ENCODE measurements at places on chromosomes 12 and 14. TPM values are rescaled to one million over a fixed set of nuclear protein-coding genes. Genes with fewer than 3 reads are reported as not detected.
A peak's percentile ranks its signal among the peaks of the same experiment; 100 is the strongest.

The TAMALIN gene
- total RNA-seq: 253 TPM

The KLRC2 gene
- total RNA-seq: not detected

The JPH4 gene
- not detected for total RNA-seq

The CLEC4D gene
- not detected for total RNA-seq

The C12orf50 gene
- total RNA-seq: 0.15 TPM

The TAS2R50 gene
- total RNA-seq: 1.6 TPM

The RNF212B gene
- total RNA-seq: not detected

The TMEM63C gene
- total RNA-seq: 1.2 TPM

The SLC2A13 gene
- 4.4 TPM for total RNA-seq

The C1S gene
- 5.7 TPM for total RNA-seq

The KTN1 gene
- 86.5 TPM for total RNA-seq

DNA sequence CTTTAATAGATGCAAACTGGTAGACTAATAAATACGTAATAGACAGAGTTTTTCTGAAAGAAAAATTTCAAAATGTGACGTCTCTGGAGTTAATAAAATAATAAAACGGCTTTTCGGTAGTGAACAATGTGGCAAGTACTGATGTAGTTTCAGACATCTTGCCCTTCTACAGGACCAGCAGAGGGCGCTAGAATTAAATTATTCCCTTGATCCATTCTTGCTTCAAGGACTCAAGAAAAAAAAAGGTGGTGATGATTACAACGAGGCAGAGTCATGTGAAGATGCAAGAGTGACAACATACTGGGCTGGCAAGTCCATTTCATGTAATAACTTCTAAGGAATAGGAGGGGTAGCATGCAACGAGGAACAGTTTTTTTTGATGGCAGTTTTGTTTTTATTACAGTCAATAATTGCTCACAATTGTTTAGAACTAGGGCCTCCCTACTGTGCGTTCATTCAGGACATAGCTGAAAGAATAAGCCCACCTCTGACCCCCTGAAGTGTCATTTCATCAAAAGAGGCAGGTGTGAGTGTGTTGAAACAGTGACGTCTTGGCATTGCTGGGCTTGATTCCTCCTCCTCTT, 101.0 kb upstream of the GZMB start:
- H3K4me1 ChIP-seq: no peaks in the 10 kb centered on the region
- H3K4me3 ChIP-seq: no peak overlapping the region
- no peaks in the 10 kb centered on the region for H3K36me3 ChIP-seq
- H3K27ac ChIP-seq: no peak overlapping the region

DNA sequence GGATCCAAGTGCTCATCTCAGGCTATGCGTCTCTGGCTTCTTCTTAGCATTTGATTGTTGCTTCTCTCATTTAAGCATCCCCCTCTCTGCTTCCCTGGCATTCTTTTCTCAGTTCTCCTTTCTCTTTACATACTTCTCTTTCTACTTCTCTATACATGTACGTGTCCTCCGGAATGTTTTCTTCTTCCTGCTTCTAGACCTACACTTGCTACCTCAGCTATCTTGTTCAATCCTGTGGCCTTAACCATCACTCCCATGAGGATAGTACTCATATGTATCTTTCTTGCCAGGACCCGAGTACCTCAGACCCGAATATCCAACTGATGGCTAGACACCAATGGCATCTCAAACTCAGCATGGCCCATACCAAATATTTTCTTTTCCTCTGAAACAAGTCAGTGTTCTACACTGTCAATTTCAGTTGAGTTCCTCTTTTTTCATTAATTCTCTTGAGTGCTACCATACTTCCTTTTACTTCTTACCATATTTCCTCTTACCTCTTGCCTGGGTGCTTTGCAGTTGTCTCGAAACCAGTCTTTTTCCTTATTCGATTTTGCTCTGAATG, 115.1 kb upstream of the SLC38A2 start:
- H3K27ac ChIP-seq: no peak overlapping the region
- H3K36me3 ChIP-seq: no peaks in the 10 kb centered on the region
- no peaks in the 10 kb centered on the region for H3K27me3 ChIP-seq
- no peak overlapping the region for H3K4me3 ChIP-seq

DNA sequence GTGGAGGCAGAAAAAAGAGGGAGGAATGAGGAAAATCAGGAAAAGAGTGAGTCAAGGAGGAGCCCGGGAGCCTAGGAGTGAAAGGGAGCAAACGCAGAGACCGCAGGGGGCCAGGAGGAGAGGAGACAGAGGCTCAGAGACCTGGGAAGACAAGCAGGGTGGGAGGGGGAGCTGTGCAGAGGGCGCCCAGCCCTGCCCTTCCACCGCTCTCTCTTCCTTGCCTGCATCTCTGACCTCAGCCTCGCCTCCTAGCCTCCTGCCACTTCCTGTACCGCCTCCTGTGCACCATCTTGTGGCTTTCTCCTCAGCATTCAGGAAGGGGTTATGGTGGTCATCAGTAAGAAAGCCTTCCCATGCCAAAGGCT, 1.3 kb downstream of the CLSTN3 start:
- H3K27me3 ChIP-seq: no peaks in the 10 kb centered on the region
- H3K27ac ChIP-seq: peak overlapping the region; percentile 75
- peaks cover 23% of the 10 kb centered on the region for H3K4me1 ChIP-seq
- peak; percentile 51 for DNase-seq
- peak overlapping the region; percentile 89 for H3K4me3 ChIP-seq

- no peaks in the 10 kb centered on the region for H3K4me1 ChIP-seq
- H3K36me3 ChIP-seq: no peaks in the 10 kb centered on the region
- peaks cover 16% of the 10 kb centered on the region for H3K27me3 ChIP-seq
- H3K4me3 ChIP-seq: no peak overlapping the region
- peak; percentile 61 for DNase-seq
Observed at GRCh38 chr14:81269100-81269978, 48.6 kb upstream of the GTF2A1 start.

DNA sequence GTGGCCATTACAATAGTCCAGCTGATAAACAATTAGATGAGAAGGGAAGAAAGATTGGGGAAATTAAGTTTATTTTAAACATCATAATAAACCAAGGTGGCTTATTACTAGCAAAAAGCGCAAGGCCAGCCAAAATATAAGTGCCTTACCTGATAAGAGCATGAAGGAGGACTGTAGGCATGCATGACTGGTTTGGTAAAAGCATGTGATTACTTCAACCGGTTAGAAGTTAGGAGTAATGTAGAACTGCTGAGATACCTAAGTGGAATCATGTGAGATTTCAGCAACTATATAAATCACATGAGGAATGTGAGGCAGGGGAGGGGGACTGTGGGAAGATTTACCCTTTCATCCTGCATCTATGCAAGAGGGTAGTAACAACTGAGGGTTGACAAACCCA, 59.7 kb upstream of the CCDC196 start:
- no peak for DNase-seq
- no peaks in the 10 kb centered on the region for H3K27me3 ChIP-seq
- H3K27ac ChIP-seq: no peak overlapping the region
- H3K4me1 ChIP-seq: no peaks in the 10 kb centered on the region

DNA sequence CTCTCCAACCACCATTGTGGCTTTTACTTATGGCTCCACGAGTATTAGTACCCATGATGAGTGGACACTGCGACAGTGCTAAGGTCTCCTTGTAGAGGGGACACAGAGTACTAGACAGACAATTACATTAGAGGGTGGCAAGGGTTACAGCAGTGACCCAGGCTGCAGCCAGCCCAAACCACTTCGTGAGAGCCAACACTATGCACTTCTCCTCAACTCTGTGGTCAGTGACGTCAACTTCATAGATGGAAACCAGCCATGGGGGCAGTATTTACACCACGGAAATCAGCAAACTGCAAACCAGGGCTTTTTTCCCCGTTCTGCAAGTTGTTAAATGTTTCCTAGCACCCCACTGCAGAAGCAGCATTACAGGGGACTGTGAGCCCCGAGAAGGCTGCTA, 61.6 kb upstream of the ZFP36L1 start:
- no peaks in the 10 kb centered on the region for H3K36me3 ChIP-seq
- H3K4me1 ChIP-seq: no peaks in the 10 kb centered on the region
- DNase-seq: no peak
- H3K27me3 ChIP-seq: no peaks in the 10 kb centered on the region
- no peak overlapping the region for H3K27ac ChIP-seq
- no peak overlapping the region for H3K4me3 ChIP-seq

GRCh38 chr12:30126944-30127343, 343.2 kb upstream of the TMTC1 start:
- H3K4me1 ChIP-seq: no peaks in the 10 kb centered on the region
- H3K27me3 ChIP-seq: no peaks in the 10 kb centered on the region

- no peak for DNase-seq
- H3K36me3 ChIP-seq: no peaks in the 10 kb centered on the region
- peaks cover 11% of the 10 kb centered on the region for H3K4me1 ChIP-seq
- no peaks in the 10 kb centered on the region for H3K27me3 ChIP-seq
- H3K27ac ChIP-seq: no peak overlapping the region
- H3K4me3 ChIP-seq: no peak overlapping the region
Observed at GRCh38 chr14:89540830-89541470, 123.9 kb upstream of the FOXN3 start.

DNA sequence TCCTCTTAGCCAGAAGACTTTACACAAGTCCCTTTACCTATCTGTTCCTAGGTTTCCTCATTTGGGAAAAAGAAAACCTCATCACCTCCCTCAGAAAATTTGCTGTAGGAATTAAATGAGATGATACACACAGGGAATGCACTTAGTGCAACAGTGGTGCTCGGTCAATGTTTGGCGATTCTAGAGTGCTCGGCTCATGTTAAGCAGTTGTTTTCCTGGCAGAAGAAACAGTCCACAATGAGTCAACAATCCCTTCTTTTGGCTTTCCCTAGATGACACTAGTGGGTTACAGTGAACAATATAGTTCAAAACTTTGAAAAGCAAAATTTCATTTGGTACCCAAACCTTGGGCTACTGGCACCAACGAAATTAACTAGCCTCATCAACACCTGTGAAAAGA, 3.9 kb upstream of the TMEM233 start:
- no peaks in the 10 kb centered on the region for H3K36me3 ChIP-seq
- DNase-seq: no peak
- no peak overlapping the region for H3K4me3 ChIP-seq
- H3K27me3 ChIP-seq: peaks cover 12% of the 10 kb centered on the region

- no peaks in the 10 kb centered on the region for H3K36me3 ChIP-seq
- no peak overlapping the region for H3K4me3 ChIP-seq
- no peak overlapping the region for H3K27ac ChIP-seq
- no peaks in the 10 kb centered on the region for H3K27me3 ChIP-seq
Observed at GRCh38 chr14:76774821-76775694, 13.8 kb downstream of the VASH1 start.

GRCh38 chr12:24814379-24815113, 134.4 kb downstream of the BCAT1 start:
- H3K4me1 ChIP-seq: peaks cover 2% of the 10 kb centered on the region
- no peaks in the 10 kb centered on the region for H3K27me3 ChIP-seq
- no peak overlapping the region for H3K27ac ChIP-seq
- DNase-seq: no peak

DNA sequence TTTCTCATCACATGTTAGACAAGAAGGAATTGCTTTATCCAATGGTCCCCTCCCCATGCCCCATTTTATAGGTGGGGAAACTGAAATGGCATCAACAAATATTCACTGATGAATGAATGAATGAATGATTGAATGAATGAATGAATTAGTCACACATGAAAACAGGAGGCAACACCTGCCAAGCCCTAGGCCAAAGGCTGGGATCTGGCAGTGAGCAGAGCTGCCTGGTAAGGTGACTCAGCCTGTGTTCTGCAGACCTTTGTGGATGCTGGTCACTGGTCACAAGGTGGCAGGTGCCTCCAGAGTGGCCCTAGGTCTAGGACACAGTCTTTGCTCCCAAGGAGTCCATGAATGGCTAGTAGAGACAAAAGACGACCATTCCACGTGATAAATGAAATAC, 188.4 kb downstream of the RBM19 start:
- no peak overlapping the region for H3K4me3 ChIP-seq
- H3K27ac ChIP-seq: no peak overlapping the region
- peaks cover 2% of the 10 kb centered on the region for H3K27me3 ChIP-seq
- H3K36me3 ChIP-seq: no peaks in the 10 kb centered on the region
- DNase-seq: no peak
- no peaks in the 10 kb centered on the region for H3K4me1 ChIP-seq

DNA sequence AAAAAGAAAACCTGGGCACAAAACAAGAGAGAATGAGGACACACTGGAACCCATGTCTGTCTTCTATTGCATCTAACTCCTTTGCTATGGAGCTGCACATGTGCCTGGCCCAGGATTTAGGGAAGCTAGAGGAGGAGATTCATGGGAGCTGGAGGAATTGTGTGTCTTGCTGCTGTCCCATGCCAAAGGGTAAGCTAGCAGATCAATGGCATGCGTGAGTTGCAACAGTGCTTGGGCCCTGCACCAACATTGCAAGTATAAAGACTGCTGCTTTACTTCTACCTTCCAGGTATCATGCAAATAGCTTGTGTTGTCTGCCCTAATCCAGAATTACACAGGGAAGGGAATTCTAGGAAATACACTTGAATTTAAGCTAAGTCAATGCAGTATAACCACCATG, 196.4 kb upstream of the IGF1 start:
- DNase-seq: no peak
- no peaks in the 10 kb centered on the region for H3K36me3 ChIP-seq
- H3K4me3 ChIP-seq: no peak overlapping the region
- H3K4me1 ChIP-seq: no peaks in the 10 kb centered on the region
- H3K27me3 ChIP-seq: no peaks in the 10 kb centered on the region

DNA sequence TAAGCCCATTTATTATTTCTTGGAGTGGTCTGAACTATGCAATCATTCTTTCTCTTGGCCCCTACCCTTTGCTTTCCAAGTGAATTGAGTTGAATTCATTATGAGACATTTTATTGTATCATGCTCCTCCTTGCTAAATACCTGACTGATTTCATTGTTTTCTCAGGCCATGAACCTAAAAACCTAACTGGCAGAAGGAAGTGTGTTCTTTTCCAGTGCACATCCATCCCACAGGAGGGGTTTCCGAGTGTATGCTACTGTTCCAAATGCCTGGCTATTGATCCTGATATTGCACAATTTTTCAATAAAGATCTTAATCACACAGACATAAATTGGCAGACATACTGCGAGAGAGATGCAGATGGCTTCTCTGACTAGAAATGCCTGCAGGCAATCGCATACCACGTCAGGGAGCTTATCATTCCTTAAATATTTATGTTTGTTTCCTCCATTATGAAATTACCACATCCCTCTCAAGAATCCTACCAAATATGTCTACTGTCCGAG, 162.2 kb upstream of the EGLN3 start:
- DNase-seq: no peak
- no peak overlapping the region for H3K27ac ChIP-seq
- no peak overlapping the region for H3K4me3 ChIP-seq

DNA sequence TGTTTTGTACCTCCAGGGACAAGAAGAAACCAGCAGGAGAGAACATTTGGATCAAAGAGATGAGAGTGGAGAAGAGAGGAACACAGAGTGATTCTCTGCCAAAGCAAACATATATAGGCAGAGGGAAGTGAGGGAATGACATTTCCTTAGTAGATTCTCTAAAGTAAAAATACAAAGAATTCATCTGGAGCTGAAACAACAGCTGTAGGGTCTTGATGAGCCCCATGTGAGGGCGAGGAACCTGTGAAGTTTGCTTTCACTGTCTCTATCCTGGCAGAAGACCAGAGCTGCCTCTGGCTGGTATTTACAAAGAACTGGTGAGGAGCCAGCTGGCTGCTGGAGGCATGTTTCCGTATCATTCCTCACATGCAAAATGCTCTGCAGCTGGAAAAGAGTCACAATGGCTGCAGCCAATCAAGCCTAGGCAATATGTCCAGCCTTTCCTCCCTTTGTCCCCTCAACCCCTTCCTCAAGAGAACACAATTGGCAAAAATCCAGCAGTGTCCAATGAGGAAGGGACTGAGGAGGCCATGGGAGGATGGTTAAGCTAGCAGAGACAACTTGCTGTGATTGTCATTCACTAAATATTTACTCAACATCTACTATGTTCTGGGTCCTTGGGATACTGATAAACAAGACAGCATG, 122.5 kb downstream of the PHLDA1 start:
- H3K36me3 ChIP-seq: no peaks in the 10 kb centered on the region
- H3K27me3 ChIP-seq: no peaks in the 10 kb centered on the region
- no peak overlapping the region for H3K27ac ChIP-seq
- no peaks in the 10 kb centered on the region for H3K4me1 ChIP-seq
- no peak for DNase-seq
